ENCODE measurements at places on chromosomes 2 and 18. TPM values are rescaled to one million over a fixed set of nuclear protein-coding genes. Genes with fewer than 3 reads are reported as not detected.

GRCh38 chr18:23114171-23114881 lies 21.0 kb upstream of the CABLES1 start:
- no peak for DNase-seq

GRCh38 chr18:45373286-45373880 lies 241.9 kb upstream of the SLC14A2 start:
- DNase-seq = no peak

GRCh38 chr2:226447338-226448300 lies 352.0 kb downstream of the IRS1 start:
- DNase-seq = no peak

The REG1B gene
- total RNA-seq = not detected

DNA sequence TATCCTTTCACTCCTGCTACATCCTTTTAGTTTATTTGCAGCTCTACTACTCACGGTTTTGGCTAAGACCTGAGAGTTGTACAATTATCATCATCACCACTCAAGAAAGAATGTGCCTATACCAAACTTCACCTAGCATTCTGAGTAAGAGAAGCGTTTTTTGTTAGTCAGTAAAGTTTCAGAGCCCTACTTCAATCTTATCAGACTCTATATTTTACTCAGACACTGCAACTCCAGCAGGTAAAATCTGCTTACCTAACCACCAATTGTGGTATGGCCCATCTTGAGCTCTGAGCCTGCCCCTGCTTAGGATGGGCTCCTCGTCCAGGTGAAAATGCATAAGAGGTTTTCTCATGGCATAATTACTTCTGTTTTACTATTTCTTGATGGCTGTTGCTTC lies 37.1 kb downstream of the ICOS start:
- no peak for DNase-seq

DNA sequence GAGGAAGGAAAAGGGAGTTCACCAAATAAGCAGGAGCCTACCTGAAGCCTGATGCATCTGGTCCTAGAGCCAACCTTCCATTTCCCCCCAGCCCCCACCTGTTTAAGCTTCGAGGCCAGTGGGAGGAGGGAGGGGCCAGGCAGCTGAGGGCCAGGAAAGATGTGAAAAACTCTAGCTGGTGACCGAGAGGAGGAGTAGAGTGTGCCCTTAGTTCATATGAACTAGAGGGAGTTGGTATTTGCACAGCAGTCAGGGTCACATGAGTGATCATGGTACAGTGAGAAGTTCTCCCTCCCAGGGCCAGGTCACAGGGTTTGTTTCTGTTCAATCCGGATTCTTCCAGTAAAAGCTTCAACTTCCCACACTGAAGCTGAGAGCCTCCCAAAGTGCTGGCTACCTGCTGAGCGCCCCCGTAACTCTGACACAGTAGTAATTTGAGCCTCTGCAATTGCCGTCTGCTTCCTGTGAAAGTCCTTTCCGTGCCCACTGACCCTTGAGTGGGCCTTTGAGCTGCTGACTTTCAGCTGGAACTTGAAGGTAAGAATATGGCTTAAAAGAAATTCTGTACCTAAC lies at the start of gene SULT1C2:
SULT1C2 (plus strand) TSS at position 362 of the 573 bp plus-strand sequence. CDS start 4,773 bp downstream, outside the sequence.
- DNase-seq = no peak

The LINC00305 gene
- total RNA-seq = not detected

DNA sequence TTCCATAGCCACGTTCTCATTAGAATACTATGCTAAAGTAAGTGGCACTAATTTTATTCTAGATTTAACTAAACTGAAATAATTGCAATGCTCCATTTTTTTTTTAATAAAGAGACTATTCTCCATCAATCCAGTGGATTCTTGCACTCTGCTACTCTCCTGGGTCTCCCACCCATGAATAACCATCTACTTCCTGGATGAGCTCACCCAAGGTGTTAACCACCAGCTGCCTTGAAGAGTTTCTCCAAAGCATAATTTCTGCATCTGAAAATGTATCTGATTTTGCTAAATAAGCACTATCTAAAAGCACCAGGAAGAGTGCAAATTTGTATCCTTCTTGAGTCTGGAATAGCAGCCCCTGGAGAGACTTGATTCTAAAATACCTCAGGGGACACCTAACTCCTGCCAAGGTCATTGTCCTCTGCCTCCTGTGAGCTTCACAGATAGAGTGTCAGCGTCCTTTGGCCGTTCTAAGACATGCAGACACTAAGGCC lies 41.6 kb upstream of the SH3BP4 start:
- DNase-seq = no peak

GRCh38 chr18:5238371-5238976 lies 41.4 kb upstream of the AKAIN1 start:
- DNase-seq = no peak

GRCh38 chr18:58378411-58379379 lies 250.2 kb downstream of the ALPK2 start:
- DNase-seq = no peak

DNA sequence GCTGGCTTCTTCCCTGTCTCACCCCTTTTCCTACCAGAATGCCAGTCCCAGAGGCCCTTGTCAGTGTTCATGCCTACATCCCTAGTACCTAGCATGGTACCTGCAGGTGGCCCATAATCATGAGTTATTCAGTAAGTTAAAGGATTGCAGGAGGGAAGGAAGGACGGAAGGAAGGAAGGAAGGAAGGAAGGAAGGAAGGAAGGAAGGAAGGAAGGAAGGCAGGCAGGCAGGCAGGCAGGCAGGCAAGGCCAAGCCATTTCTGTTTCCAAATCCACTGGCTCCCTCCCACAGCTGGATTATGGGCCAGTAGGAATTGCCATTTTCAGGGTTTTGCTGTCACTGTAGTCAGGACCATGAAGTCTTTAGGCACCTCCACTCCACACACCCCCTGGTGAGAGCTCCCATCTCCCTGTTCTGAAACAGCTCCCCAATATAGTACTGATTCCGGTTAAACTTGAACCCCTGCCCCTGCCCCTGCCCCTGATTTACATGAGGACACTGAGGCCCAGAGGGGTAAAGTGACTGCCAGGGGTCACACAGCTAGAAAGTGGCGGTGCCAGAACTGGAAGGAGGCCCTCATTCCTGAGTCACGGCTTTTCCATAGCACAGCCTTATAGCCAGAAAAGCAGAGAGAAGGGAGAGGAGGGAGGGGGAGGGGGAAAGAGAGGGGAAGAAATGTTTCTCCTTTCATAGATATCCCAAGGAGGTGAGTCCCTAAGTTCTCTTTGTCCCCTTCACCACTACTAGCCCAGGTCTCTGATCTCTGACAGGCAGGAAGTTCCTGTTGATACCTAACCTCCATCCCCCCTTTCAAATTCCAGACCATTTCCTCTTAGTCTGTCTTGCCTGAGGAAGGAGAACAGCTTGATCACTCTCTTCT lies 12.2 kb upstream of the TNS1 start:
- no peak for DNase-seq

GRCh38 chr2:71000780-71001591 lies 6.3 kb upstream of the TEX261 start:
- peak; percentile 75 for DNase-seq

- DNase-seq = no peak
Measured at GRCh38 chr2:66929632-66930338, 467.3 kb upstream of the ETAA1 start.

GRCh38 chr2:54161660-54162424 lies 46.4 kb downstream of the ACYP2 start:
- DNase-seq = no peak

GRCh38 chr18:36189486-36189885 lies 2.2 kb downstream of the MOCOS start:
- no peak for DNase-seq

The TLX2 gene
- total RNA-seq = not detected

- no peak for DNase-seq
Measured at GRCh38 chr2:217334561-217334960, 474.7 kb upstream of the TNP1 start.

DNA sequence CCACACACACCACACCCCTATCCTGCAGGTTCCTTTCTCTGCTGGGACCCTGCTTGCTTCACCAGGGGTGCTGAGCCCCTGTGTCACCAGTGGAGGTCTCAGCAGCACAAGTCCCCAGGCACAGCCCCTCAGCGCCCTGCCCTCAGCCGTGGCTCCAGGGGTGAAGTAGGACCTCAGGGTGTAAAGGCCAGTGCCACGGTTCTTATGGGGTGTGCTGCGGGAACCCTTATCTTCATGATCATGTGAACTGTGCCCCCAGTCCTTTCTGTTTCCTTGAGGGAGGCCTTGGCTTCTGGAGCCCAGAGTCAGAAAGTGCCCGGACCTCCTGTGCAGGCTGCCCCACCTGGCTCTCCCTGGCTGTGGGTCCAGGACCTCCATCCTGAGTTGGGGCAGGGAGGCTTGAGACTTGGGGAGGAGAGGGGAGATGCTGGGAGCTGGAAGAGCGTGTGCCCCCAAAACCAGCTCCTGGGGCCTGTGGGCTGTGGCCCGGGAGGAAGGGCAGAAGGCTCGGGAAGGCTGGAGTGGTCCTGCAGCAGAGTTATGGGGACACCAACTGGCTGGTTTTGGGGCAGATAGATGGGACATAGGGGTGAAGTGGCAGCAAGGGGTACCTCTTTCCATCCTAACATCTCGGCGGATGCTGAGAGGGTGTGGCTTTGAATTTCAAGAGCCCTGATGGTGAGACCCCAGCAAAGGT lies 20.2 kb upstream of the KLF11 start:
- DNase-seq = no peak

The IL1R1 gene
- total RNA-seq = 1.5 TPM

DNA sequence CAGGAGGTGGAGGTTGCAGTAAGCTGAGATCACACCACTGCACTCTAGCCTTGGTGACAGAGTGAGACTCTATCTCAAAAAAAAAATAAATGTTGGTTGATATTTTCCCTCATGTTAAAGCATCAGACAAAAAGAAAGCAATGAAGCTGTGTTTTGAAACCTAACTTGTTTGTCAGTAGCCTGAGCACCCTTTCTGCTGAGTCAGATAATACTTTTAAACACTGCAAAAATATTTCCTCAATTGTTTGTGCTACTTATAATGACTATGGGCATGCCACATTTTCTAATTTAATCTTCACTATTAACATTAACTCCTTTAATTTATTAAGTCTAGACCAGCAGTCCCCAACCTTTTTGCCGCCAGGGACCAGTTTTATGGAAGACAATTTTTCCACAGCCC lies 236.3 kb upstream of the AGAP1 start:
- DNase-seq = no peak

GRCh38 chr2:43812006-43812405 lies 26.6 kb downstream of the ABCG5 start:
- no peak for DNase-seq

The ITGB1BP1 gene
- total RNA-seq = 50.9 TPM

The VAMP5 gene
- total RNA-seq = 71.0 TPM

- no peak for DNase-seq
Measured at GRCh38 chr18:76688724-76689472, 133.5 kb upstream of the ZNF236 start.

The PROKR1 gene
- not detected for total RNA-seq

- DNase-seq = no peak
Measured at GRCh38 chr2:201966691-201967438, 66.8 kb upstream of the FZD7 start.
